ENCODE measurements at places on chromosomes 5 and 9.
A peak's percentile ranks its signal among the peaks of the same experiment; 100 is the strongest.

DNA sequence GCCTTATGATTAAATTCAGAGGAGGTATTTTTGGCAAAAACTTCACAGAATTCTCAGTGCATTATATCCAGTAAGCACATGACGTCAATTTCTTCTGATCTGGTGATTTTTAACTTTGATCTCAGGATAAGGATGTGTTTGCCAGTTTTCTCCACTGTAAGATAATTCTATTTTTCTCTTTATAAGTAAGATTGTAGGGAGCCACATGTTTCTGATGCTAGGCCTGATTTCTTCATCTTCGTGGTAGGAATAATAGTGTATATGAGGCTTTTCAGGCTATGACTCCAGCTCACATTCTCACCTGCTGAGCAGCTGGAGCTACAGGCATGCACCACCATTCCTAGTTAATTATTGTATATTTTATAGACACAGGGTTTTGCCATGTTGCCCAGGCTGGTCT, 32.1 kb upstream of the LMNB1 start:
- DNase-seq: no peak

- DNase-seq: no peak
Measured at GRCh38 chr9:114316605-114317230, 6.2 kb upstream of the ORM1 start.

GRCh38 chr9:97529363-97530076, 28.1 kb downstream of the TMOD1 start:
- DNase-seq: no peak

GRCh38 chr9:114588210-114588609, 641 bp downstream of the ATP6V1G1 start:
- DNase-seq: peak; percentile 7

- DNase-seq: no peak
Measured at GRCh38 chr5:113807427-113807991, 294.0 kb downstream of the YTHDC2 start.

DNA sequence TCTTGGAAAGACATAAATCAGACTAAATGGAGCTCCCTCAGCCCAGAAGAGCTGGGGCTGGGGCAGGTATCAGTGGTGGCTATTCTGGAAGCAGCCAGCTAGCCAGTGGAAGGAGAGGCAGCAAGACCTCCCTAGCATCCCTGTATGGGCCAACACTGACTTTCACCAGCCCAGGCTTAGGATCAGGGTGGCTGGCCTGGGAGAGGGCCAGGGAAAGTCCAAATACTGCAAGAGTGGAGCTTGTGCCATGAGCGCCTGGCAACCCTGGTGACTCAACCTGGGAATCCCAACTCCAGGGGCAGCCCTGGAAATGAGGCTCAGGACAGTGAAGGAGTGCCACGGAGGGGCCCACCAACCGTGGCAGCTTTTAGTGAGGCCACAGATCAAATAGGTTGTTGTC, 7.6 kb upstream of the IRF1 start:
- no peak for DNase-seq
